ENCODE measurements at places on chromosomes 12 and 14.

- DNase-seq: no peak
These were observed 209.4 kb upstream of the PRICKLE1 start for GRCh38 chr12:42798811-42799438.

DNA sequence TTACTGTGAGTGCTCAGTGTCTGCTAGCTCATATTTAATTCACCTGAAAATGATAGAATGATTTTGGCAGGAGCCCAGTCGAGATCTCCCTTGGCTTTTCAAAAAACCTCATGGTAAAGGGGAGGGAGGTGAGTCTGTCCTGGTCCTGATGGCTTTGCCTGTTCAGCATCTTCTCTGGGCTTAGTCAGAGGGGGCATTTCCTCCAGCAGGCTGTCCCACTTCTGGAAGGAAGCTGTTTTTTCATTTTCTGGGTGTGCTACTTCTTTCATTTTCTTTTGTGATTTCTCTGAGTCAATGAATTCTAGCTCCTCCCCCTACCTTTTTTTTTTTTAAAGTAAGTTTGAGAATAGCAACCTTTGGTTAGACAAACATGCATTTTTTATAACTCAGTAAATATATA lies 58.8 kb downstream of the TMX1 start:
- DNase-seq: no peak

DNA sequence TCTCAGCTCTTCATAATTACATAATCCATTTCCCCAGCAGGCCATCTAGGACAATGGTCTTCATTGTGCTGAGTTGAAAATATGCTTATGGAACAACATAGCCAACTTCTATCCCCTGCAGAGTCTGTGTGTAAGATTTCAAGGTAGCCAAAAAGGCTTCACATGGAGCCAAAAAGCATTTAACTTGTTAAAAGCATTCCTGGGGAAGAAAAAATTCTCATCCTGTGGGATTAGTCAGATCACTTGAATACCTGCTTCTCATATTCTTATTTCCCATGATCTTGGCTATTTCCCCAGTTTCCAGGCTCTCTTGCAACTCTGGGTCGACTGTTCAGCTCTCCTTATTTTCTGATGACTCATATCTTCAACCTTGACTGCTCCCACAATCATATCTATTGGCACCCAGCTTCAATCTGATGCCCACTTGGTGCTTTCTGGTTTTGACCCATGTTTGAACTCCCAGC lies 178.9 kb downstream of the KLHL28 start:
- DNase-seq: no peak

- DNase-seq: no peak
These were observed 119.3 kb downstream of the HMGA2 start for GRCh38 chr12:65943388-65944137.

- no peak for DNase-seq
These were observed 166.9 kb upstream of the AVPR1A start for GRCh38 chr12:63317880-63318279.

- DNase-seq: no peak
These were observed 495.4 kb downstream of the TMEM117 start for GRCh38 chr12:44331269-44331668.

DNA sequence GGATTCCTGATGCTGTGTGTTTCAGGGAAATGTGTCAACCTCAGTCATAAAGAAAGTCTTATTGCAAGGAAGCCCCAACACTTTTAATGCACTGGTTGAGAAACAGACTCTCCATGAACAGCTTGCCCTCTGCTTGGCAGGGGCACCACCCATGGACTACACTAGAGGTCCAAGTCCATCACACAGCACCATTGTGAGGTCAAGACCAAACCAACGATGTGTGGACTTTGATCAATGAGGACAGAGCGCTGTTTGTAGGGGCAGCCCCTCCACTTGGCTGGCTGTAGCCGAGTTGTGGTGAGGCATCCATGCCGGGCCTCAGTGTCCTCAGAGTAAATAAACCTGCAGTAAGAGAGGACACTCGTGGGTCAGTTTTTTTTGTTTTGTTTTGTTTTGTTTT lies 29.8 kb downstream of the ZFYVE21 start:
- no peak for DNase-seq

- no peak for DNase-seq
These were observed 22.8 kb downstream of the ITPK1 start for GRCh38 chr14:93092606-93093556.

DNA sequence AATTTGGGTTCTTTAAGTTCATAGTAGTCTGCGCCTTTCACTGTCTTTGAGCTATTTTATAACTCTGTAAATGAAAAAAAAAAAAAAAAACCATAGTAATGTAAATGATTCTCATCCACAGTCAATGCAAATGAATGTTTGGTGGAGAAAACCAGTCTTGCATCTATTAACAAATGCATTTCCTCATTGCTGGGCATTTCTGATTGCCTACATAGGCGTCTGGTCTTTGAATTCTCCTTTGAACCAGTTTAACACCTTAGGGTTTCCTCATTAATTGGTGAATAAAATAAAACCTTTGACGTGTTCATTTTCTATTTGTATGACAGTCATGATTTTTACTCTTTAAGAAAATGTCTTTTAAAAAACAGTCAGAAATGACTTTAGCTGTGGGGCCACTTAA lies 114.8 kb downstream of the C12orf75 start:
- no peak for DNase-seq

- DNase-seq: no peak
These were observed 302.5 kb downstream of the DPF3 start for GRCh38 chr14:72591391-72591790.

DNA sequence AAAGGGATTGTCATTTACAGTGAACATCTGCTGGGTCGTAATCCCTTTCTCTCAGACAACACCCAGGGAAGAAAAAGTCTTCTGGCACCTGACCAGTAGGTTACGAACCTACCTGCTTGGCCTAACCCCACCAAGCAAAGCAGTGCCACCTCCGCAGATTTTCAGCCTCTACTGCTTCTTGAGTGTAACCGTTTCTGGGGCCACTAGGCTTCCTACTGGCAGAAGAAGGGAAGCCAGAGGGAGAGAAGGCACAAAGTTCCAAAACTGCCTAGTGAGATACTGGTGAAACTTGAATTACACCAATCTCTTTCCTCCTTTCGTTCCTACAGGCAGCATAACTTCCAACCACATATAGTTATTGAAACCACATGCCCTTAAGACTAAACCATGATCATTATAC lies 383.6 kb downstream of the BCAT1 start:
- no peak for DNase-seq

DNA sequence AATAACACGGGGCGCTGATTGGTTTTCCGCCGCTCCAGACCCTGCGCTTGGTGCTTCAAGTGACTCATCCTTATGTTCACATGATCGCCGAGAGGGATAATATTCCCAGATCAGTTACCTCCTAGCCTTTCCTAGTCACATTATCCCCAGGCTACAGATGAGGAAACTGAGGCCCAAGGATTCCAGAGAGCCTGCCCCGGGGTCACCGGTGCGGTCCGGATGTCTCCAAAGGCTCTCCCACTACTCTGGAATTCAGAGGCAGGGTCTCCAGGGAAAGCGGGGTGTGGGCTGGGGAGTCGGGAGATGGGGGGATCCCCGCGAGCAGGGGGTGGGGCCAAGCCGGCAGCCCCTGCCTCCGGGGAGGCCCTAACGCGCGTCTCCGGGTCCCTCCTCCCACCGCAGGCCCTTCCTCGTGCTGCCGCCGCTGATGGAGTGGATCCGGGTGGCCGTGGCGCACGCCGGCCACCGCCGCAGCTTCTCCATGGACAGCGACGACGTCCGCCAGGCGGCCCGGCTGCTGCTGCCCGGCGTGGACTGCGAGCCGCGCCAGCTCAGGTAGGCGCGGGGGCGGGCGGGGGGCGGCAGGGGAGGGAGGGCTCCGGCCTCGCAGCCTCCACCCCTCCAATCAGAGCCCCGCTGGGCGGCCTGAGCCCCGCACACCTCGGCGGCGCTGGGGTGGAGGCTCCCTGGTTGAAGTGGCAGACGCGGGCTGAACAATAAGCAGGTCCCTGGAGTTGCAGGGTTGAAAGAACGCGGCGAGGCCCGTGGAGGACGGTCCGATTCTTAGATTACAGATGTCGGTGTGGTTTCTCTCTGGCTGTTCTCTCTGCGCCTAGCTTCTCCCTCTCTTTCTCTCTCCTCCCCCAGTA lies 104.6 kb upstream of the PWP1 start:
- no peak for DNase-seq

DNA sequence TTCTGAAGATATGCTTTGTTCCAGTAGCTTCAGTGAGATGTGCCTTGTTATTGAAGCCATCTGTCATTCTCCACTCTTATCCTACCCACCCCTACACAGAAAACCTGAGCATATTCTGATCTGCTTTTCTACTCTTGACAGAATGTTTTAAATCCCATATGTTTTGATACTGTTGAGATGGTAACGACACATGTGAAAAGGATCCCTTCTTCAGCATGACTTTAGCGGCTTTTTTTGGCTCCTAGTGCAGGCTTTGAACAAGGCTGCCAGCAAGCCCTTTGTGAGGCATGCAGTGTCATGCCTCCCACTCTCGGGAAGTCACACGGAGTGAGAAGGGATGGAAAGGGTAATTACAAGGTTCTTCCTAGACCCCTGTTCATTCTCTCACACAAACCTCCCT lies 228.8 kb upstream of the RGS6 start:
- no peak for DNase-seq

- DNase-seq: no peak
These were observed 191.6 kb downstream of the DUSP6 start for GRCh38 chr12:89160716-89161123.

DNA sequence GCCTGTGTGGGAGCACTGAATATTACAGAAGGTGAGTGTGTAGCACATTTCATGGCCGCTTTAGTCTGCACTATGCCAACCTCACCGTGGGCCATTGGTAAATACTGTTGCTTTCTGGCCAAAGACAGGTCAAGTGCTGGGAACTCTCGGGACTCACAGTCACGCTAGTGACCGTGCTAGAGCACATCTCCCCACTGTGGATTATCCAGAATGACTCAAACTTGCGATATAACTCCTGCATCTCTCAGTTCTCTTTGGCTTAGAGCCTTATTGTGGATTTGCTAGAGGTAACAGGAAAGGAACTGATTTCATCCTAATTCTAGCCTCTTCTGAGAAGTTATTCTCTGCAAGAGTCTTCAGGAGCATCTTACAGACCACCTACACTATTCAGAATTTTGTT lies 86.5 kb downstream of the DAD1 start:
- no peak for DNase-seq

DNA sequence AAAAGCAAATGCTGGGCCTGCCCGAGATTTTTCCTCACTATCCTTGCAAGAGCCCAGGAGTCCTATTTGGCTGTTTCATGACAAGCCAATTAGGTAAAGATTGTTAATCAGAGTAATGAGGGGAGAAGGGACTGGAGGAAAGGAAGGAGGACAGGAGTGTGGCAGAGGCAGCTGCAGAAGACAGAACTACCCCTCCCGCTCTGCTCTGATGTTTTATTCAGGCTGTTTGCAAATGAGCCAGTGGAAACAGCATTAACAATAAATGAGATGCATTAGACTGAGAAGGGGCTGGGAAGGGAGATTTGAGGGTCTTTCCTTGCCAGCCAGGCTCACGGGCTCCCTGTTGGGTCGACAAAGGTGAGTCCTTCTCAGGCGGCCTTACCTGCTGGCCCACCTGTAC lies 421.0 kb upstream of the CCDC196 start:
- no peak for DNase-seq

DNA sequence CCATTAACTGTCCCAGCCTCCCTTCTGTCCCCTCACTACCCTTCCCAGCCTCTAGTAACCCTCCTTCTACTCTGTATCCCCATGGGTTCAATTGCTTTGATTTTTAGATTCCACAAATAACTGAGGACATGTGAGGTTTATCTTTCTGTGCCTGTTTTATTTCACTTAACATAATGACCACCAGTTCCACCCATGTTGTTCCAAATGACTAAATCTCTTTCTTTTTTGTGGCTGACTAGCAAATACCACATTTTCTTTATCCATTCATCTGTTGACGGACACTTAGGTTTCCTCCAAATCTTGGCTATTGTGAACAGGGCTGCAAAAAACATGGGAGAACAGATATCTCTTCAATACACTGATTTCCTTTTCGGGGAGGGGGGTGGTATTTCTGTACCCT lies 65.7 kb downstream of the PRKD1 start:
- DNase-seq: no peak

GRCh38 chr12:57620936-57621496 lies 9.8 kb downstream of the ARHGEF25 start:
- DNase-seq: no peak

GRCh38 chr14:105388976-105389375 lies 9.4 kb upstream of the TEX22 start:
- DNase-seq: no peak
